HFFc6 (cell line): ENCODE measurements at places on chromosomes 11 and 22. TPM values are rescaled to one million over a fixed set of nuclear protein-coding genes. Genes with fewer than 3 reads are reported as not detected.

TEX54 gene
- total RNA-seq: not detected in 3 replicates

OVCH2 gene
- not detected in 3 replicates for total RNA-seq

MYRF gene
- total RNA-seq: 0.14 to 0.53 TPM (median 0.24 TPM) in 3 replicates

KCNQ1OT1 gene
- total RNA-seq: 0.43 to 0.82 TPM (median 0.46 TPM) in 3 replicates

OR8H2 gene
- not detected in 2 replicates for total RNA-seq

FOSL1 gene
- 159 and 275 TPM in 2 replicates for total RNA-seq

SLC22A9 gene
- not detected in 3 replicates for total RNA-seq

SAA4 gene
- total RNA-seq: not detected in 3 replicates

DNA sequence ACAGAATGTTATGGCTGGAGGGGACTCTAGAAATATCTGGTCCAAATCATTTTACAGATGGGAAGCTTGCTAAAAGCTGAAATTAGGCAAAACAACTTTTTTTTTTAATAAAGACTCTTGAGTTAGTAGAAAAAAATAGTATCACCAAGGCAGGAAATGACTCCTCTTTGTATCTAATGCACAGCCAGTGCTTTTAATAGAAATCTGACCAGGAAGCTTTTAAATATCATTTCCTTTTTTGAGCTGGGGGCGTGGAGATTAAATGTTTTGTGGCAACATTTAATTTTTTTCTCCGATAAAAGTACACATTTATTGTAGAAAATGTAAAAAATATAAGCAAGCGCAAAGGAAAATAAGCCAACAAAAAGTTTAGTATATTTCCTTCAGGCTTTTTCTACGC lies 22.5 kb downstream of the TRAF6 start:
- H3K4me1 ChIP-seq: peaks cover 39% of the 10 kb centered on the region
- peaks cover 16% of the 10 kb centered on the region for H3K36me3 ChIP-seq
- DNase-seq: no peak

GRCh38 chr11:13101644-13102512 lies 92.8 kb downstream of the RASSF10 start:
- no peaks in the 10 kb centered on the region for H3K36me3 ChIP-seq
- DNase-seq: no peak
- no peak overlapping the region for H3K4me3 ChIP-seq

DNA sequence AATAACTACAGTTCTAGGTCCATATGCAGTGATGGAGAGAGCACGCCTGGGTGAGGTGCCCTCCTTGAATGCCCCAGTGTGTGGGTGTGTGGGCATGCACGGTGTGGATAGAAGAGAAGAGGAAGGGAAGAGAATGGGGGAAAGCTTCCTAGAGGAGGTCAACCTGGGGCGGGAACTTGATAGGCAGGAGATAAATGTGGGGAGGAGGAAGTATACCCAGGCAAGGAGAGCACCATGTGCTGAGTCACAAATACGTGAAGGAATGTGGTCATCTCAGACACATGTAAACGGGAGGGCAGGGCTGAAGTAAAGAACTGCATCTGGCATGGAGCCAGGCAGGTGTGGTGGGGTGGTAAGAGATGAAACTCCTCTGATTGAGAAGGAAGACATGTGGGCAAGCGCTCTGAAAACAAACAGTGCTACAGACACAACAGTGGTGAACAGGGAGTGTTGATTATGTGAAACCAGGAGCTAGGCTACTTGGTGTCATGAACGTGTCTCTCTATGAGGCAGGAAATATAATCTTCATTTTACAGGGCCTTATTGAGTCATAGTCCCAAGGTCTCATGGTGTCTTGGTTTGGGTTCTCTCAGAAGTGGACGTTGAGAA lies 61.5 kb upstream of the EED start:
- H3K36me3 ChIP-seq: peaks cover 5% of the 10 kb centered on the region; the same call in 1 of the 2 replicates
- H3K4me3 ChIP-seq: no peak overlapping the region
- peaks cover 16% of the 10 kb centered on the region for H3K4me1 ChIP-seq
- DNase-seq: no peak
- H3K27ac ChIP-seq: no peak overlapping the region

- H3K4me3 ChIP-seq: no peak overlapping the region
- DNase-seq: no peak
- H3K27me3 ChIP-seq: peaks cover 21% of the 10 kb centered on the region
- H3K36me3 ChIP-seq: no peaks in the 10 kb centered on the region
- H3K4me1 ChIP-seq: no peaks in the 10 kb centered on the region
- no peak overlapping the region for H3K27ac ChIP-seq
These were observed 216.5 kb downstream of the BARX2 start for GRCh38 chr11:129592191-129592590.

GRCh38 chr11:64070314-64070681 lies 34.6 kb downstream of the FLRT1 start:
- H3K27me3 ChIP-seq: peaks cover 2% of the 10 kb centered on the region; the same call in 1 of the 2 replicates
- H3K4me3 ChIP-seq: no peak overlapping the region
- no peaks in the 10 kb centered on the region for H3K4me1 ChIP-seq
- DNase-seq: no peak

DNA sequence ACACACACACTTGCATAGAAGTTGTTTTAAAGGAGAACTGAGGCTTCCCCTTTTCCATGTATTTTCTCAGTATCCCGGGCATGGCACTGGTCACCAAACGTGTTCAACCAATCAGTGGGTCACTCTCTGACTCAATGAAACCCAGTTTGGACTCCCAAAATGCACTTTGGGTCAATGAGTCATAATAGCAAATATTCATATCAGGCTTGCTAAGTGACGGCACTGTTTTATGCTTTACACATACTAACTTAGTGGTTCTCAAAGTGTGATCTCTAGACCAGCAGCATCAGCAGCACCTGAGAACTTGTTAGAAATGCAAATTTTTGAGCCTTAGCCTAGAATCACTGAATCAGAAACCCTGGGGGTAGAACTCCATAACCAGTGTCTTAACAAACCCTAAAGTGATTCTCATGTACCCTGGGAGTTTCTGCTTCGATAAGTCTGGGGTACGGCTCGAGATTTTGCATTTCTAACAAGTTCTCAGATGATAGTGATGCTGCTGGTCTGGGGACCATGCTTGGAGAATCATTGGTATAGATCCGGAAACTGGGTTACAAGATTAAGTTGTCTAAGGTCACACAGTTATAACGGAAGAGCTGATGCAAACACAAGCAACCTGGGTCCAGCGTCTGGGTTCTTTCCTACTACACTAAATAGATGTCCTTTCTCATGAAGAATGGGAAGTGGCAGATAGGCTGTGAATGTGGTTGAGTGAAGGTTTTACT lies 35.6 kb downstream of the ETS1 start:
- no peak for DNase-seq
- H3K4me1 ChIP-seq: peaks cover 23% of the 10 kb centered on the region
- no peak overlapping the region for H3K27ac ChIP-seq
- no peak overlapping the region for H3K4me3 ChIP-seq
- peaks cover 4% of the 10 kb centered on the region; the same call in 1 of the 2 replicates for H3K27me3 ChIP-seq

DNA sequence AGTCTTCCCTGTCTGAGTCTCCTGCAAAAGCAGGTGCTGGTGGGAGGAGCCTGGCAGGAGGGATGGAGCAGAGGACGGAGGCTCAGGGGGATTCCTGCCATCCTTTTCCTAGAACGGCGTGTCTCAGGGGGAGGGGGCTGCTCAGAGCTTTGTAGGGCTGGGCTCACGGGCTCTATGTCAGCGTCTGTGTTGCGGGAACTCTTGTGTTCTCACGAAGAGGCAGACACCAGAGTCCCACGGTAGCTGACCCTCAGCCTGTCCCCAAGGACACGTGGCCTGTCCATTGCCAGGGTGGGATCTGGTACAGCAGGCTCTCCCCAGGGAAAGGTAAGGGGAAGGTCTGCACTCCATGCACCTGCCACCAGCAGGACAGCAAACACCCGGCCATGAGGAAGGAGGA lies 1505.2 kb downstream of the TBC1D22A start:
- H3K27ac ChIP-seq: no peak overlapping the region
- H3K36me3 ChIP-seq: peaks cover 14% of the 10 kb centered on the region
- no peak overlapping the region for H3K4me3 ChIP-seq
- no peaks in the 10 kb centered on the region for H3K4me1 ChIP-seq
- H3K27me3 ChIP-seq: no peaks in the 10 kb centered on the region
- DNase-seq: no peak

DNA sequence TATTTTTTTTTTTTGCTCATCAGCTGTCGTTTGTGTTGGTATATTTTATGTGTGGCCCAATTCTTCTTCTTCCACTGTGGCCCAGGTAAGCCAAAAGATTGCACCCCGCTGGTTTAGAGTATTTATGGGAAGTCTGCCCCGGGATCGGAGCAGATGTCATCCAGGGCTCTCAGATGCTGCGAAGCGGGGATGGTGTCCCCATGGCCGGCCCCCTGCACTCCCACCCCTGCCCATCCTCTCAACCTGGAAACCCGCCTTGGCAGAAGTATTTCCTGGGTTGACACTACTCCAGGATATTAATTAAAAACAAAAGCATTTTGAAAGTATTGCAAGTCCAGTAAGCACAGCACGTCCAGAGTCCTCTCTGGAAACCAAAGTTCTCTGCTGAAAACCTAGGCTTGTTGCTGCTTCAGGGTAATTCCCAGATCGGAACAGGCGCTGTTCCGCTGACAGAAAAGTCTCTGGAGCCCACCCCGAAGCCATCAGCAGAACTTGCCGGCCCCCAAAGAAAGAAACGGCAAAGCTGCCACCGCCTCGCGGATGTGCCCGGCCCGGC lies 833 bp downstream of the SCUBE2 start:
- H3K27ac ChIP-seq: no peak overlapping the region
- no peaks in the 10 kb centered on the region for H3K4me1 ChIP-seq

GRCh38 chr11:66725647-66726046 lies 3.4 kb downstream of the SPTBN2 start:
- H3K4me1 ChIP-seq: peaks cover 7% of the 10 kb centered on the region
- H3K36me3 ChIP-seq: peaks cover 5% of the 10 kb centered on the region; the same call in 1 of the 2 replicates
- no peak overlapping the region for H3K27ac ChIP-seq
- H3K27me3 ChIP-seq: peaks cover 51% of the 10 kb centered on the region
- no peak for DNase-seq

DNA sequence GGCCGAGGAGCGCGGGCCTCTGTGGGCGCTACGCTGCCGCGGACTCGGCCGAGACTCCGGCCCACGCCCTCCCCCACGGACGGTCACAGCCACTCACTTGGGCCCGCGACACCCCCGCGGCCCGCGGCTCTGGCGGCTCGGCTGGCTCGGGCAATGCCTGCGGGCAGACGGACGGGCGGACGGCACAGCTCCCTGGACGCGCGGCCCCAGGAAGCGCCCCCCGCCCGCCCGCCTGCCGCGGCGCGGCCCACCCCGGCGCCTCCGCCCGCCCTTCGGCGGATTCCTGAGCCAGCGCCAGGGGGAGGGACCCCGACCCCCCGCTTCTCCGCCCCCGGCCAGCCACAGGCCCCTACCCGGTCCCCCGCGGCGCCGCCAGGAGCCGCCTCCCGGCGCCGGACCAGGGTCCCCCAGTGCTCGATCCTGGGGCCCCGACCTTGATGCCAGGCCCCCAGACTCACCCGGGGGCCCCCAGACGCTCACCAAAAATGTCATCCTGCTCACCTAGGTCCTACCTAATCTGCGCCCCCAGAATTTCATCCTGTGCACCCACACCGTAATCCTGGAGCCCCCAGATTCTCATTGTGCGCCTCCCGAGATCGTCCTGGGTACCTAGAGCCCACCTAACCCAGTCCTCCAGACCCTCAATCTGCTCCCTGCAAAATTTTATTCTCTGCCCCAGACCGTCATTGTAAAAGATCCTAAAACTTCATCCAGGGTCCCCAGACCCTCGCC lies at the start of gene EFEMP2:
Gene EFEMP2 (minus strand): TSS at position 215 of the 732 bp plus-strand sequence. CDS start 446 bp downstream, outside the sequence.
- H3K36me3 ChIP-seq: peaks cover 26% of the 10 kb centered on the region
- H3K27me3 ChIP-seq: peaks cover 13% of the 10 kb centered on the region; the same call in 1 of the 2 replicates
- peaks cover 38% of the 10 kb centered on the region for H3K4me1 ChIP-seq

GRCh38 chr11:86793307-86793706 lies 7.0 kb upstream of the PRSS23 start:
- no peaks in the 10 kb centered on the region; the same call in 1 of the 2 replicates for H3K27me3 ChIP-seq
- no peak overlapping the region for H3K27ac ChIP-seq
- H3K36me3 ChIP-seq: no peaks in the 10 kb centered on the region
- DNase-seq: no peak
- no peak overlapping the region for H3K4me3 ChIP-seq

DNA sequence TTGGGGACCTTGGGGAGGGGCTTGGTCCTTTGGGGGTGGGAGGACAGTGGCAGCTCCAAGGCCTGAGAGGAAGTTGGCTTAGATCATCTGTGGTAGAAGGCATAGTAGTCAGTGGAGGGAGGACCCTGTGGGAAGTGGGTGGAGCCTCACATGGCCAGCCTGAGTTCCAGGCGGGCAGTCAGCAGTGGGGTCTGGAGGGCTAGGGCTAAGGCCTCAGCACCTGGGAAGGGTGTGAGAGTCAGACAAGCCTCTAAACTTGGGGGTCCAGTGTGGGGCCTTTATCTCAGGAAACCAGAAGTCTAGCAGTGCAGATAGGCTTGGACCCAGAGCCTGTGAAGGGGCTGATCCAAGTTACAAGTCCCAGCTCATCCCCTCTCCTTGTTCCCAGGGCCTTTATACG lies 4.0 kb downstream of the NLRX1 start:
- H3K27me3 ChIP-seq: no peaks in the 10 kb centered on the region; the same call in 1 of the 2 replicates
- no peaks in the 10 kb centered on the region for H3K36me3 ChIP-seq
- peaks cover 30% of the 10 kb centered on the region for H3K4me1 ChIP-seq
- no peak overlapping the region for H3K27ac ChIP-seq
- no peak overlapping the region for H3K4me3 ChIP-seq
- DNase-seq: no peak

GRCh38 chr11:74412321-74412720 lies 14.1 kb upstream of the PGM2L1 start:
- peaks cover 18% of the 10 kb centered on the region for H3K27me3 ChIP-seq
- no peak overlapping the region for H3K27ac ChIP-seq
- H3K36me3 ChIP-seq: no peaks in the 10 kb centered on the region
- H3K4me3 ChIP-seq: no peak overlapping the region
- H3K4me1 ChIP-seq: peaks cover 2% of the 10 kb centered on the region; the same call in 1 of the 2 replicates
- DNase-seq: no peak

DNA sequence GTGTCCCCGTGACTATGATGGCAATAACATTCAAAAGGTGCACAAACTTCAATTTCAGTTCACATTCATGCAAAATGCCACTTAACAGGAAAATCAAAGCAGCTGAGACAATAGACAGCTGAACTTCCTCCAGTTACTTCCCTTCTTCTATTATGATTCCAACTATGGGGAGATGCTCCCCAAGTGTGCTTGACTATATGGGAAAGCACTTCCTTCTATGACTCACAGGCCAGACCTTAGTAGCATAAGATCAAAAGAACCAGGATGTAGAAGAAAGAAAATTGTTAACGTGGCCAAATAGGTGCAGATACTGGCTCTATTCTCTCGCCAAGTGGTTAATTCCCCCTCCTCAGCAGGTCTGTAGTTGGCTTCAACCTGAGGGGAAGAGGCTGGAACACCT lies 7.8 kb upstream of the FAT3 start:
- peaks cover 2% of the 10 kb centered on the region; the same call in 1 of the 2 replicates for H3K27me3 ChIP-seq
- DNase-seq: no peak
- H3K36me3 ChIP-seq: no peaks in the 10 kb centered on the region; the same call in 1 of the 2 replicates
- H3K4me1 ChIP-seq: no peaks in the 10 kb centered on the region
